ENCODE measurements at places on chromosomes 16 and 17.

DNA sequence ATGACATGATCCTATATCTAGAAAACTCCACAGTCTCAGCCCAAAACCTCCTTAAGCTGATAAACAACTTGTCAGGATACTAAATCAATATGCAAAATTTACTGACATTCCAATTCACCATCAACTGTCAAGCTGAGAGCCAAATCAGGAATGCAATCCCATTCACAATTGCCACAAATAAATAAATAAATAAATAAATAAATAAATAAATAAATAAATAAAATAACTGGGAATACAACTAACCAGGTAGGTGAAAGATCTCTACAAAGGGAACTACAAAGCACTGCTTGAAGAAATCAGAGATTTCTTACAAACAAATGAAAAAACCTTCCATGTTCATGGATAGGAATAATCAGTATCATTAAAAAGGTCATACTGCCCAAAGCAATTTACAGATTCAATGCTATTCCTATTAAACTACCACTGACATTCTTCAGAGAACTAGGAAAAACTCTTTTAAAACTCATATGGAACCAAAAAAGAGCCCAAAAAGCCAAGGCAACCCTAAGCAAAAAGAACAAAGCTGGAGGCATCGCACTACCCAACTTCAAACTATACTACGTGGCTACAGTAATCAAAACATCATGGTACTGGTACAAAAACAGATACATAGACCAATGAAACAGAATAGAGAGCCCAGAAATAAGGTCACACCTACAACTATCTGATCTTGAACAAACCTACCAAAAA lies 37.7 kb downstream of the BRIP1 start:
- DNase-seq, result no peak

GRCh38 chr17:10844621-10845387 lies 6.9 kb upstream of the PIRT start:
- DNase-seq, result peak; percentile 52

- DNase-seq, result no peak
Observed at GRCh38 chr16:1540556-1540855, 7.0 kb downstream of the TMEM204 start.

DNA sequence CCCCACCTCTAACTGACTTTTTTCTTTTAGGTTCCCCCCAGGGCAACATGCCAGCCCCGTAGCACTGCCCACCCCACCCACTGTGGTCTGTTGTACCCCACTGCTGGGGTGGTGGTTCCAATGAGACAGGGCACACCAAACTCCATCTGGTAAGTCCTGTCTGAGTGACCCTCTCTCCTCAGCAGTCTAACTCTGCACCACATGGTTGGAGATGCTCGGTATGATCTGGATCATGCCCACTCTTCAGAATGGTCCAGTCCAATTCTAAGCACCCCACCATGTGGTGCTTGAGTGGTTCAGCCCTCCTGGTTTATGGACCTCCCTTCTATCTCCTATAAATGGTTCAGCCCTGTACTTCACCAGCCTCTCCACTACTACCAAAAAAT lies 5.9 kb downstream of the KDM6B start:
- DNase-seq, result peak; percentile 69

- DNase-seq, result no peak
Observed at GRCh38 chr16:81861915-81862314, 82.8 kb downstream of the PLCG2 start.

GRCh38 chr16:49824593-49824992 lies 31.3 kb downstream of the ZNF423 start:
- DNase-seq, result no peak

DNA sequence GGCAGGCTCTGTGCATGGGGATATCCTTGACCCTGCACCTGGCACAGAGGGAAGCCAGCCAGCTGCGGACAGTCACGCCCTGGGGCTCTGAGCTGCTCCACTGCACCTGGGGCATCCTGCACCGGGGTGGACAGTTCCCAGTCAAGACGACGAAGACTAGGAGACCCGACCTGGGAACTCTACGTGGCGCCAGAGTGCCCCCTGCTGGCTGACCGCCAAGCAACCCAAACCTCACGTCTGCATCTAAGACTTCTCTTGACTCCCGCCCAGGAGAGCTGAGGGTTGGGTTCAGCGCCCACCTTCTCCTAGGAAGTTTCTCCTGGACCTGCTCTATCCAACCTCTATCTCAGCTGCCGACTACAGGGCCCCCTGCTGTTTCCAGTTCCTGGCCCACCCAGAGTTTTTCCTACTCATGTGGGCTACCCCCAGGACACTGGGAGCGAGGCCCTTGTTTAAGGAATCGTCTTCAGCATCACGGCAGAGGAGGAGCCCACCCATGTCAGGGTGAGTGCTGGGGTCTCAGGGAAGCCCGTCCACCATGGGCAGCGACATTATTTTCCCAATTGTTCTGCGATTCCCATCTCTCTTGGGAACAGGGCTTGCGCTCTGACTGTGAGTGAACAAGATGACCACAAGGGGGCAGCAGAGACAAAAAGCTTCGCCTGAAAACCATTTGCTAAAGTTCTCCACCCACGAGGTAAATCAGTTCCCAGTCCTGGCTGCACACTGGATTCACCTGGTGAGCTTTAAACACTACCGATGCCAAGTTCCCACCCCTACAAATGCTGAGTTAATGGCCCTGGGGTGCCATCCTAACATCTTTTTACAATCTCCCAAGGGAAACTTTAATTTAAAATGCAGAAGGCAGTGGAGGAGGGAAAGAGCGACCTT lies 29.3 kb downstream of the TLE7 start:
- DNase-seq, result peak; percentile 51

DNA sequence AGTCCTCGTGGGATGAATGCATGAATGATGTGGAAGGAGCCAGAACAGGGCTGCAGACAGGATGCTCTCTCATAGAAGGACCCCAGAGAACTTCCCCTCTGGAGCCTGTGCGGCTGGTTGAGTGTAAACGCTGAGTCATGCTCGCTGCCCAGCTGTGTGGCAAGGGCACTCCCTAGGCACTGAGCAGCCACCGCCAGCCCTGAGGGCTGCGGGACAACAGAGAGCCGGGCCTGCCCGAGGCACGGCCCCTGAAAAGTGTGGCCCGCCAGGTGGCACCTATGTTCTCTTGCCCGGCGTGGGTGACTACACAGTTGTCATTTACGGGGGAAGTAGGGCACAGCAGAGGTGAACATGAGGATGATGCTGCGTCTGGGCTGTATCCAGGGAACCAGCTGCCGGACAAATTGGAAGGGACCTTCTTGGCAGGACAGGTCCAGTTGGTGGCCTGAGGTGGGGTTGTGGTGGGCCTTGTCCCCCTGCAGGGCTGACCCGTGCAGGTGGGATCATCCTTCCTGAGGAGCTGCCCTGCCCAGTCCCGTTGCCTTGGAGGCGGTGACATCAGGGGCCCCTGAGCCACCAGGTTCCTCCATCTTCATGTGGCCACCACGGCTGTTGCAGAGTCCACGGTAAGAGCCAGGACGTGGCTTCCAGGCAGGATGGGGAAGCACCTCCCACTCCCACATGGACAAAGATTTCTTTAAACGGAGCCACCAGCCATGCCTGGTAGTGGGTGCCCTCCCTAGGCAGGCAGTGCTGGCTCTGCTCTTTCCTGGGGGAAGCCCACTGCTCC lies 94.8 kb upstream of the CBX4 start:
- DNase-seq, result peak; percentile 32

DNA sequence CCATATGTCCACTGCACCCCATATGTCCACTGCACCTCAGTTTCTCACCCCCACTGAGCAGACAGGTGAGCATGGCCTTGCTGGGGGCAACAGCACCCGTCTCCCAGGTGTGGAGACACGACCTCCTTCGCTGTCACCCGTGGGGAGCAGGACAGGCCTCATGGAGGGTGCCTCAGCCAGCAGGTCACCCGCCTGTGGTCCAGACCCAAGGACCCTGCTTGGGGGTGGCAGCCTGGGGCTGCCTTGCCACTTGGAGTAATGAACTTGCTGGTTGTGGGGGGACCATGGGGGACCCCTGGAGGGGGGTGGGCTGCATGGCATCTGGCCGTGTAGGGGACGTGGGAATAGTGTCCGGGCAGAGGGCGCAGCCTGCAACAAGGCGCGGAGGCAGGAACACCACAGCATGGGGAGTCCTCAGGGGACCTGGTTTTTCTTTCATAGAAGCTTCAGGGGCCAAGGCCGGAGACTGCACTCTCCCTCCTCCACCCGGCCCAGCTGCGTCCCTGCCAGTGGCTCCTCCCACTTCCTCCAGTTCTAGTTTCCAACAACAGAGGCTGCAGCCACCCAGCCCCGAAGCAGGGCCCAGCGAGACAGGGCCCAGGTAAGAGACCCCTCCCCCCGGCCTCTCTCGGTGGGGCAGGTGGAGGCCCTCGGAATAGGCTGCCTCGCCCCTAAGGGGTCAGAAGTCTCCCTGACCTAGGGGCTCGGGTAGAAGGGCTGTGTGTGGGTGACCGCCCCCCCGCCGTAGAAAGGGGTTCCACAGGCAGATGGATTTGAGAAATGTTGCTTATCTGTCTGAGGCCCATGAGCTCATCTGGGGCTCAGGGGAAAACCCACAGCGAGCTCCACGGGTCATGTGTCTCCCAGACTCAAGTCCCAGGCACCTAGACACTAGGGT lies at the start of gene NHLRC4:
Gene NHLRC4 (plus strand): TSS at position 531 of the 898 bp plus-strand sequence. CDS start 1,043 bp downstream, outside the sequence.
- DNase-seq, result peak; percentile 55

DNA sequence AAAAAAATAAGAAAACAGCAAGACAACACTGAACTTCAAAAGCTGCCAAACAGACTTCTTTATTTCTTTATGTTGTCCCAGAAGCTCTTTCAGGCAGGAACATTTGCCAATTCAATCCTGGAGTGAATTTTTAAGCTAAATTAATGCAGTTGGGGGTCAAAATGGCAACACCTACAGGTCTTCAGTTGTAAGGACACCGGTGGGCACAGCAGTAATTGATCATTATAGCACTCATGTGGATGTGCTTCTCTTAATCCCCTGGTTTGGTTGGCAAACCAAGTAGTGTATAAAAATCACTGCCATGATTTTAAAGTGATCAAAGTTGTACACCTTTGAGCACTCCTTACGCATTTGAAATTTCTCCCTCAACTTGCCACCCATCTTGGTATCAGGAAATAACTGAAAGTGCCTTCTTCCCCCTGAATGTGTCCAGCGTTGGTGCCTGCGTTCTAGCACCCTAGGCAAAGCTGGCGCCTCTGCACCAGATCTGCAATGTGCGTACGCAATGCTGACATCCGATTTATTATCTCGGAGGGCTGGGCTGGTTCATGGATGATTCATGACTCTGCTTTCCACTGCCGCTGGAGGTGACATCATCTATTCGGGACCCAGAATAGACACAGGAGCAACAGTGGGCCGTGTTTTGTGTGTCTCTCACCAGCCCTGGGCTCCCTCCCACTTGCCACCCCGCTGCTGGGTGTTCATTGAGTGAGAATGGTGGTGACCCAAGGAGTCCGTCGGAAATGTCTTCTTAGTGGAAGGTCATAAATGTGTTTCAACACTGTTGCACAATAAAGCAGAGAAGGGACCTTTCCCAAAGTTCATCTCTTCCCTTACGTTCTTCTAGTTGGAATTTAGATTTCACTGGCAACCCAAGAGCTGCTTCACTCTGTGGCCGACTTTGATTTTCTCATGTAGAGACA lies 203.4 kb downstream of the CCDC182 start:
- DNase-seq, result no peak

DNA sequence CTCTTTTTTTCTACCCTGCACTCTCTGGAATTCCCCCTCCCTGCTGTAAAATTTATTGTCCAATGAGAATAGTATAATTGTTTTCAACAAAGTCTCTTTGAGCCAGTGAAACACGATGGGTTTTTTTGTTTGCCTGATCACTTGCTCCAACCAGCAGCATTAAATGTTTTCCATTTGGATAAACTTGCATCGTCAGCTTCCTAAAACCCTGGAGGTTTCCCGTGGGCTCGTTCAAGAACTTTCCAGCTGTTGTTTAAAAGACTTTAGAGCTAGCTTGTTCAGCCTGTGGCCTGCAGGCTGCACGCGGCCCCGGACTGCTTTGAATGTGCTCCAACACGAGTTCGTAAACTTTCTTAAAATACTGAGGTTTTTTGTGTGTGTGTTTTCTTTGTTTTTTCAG lies 14.9 kb downstream of the NAGPA start:
- no peak for DNase-seq

GRCh38 chr16:17416461-17417311 lies 54.1 kb downstream of the XYLT1 start:
- no peak for DNase-seq

GRCh38 chr17:5499476-5500231 lies 13.3 kb downstream of the MIS12 start:
- DNase-seq, result no peak

GRCh38 chr17:45016823-45017222 lies 34.6 kb downstream of the DCAKD start:
- DNase-seq, result no peak

GRCh38 chr17:27817731-27818130 lies 17.4 kb upstream of the NOS2 start:
- no peak for DNase-seq

DNA sequence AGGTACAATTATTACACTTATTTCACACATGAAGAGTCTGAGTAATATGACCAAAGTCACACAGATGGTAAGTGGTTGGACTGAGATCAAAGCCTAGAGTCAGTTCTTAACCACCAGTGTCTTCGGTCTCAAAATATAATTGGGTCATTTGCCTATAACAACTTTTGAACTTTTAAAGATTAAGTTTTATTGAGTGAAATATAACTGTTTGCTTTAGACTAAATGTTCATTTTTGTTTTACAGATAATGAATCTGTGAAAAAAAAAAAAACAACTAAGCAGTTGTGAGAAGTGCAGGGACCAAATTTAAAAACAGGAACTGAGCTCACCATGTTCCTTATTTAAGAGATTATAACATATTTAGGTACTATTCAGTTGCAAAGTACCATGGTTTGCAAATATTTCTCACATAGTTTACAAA lies 150.1 kb downstream of the ITFG1 start:
- no peak for DNase-seq

DNA sequence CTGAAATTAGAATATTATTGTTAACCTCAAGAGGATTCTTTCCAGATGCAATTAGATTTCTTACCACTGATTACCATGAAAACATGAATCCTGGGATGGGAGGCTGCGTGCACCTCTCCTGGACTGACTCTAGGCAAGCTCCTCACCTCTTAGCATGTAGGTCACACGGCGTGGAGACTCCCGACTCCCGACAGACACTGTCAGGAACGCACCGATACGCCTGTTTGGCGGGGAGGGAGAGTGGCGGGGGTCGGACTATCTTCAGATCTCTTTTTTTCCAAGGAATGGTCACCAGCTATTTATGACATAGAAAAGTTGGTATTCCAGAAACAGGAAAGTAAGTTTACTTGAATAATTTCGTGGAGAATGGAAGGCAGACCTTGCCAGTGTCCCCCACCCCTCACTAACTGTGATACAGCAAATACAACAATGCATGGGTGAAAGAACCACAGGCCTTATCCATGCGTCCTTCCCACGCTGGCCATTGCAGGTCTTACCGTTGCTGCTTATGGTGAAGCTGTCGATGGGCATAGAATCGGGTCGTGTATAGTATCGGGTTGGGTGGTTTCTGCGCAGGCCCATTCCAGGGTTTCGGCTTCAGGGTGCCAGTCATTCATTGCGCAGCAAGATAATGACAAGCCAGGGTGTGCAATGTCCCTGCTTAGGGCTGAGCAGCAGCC lies 62.6 kb upstream of the ENDOV start:
- no peak for DNase-seq
